ENCODE measurements at places on chromosomes 2 and 18.

GRCh38 chr2:218517434-218518206, 50.5 kb downstream of the USP37 start:
- DNase-seq, result peak; percentile 47

DNA sequence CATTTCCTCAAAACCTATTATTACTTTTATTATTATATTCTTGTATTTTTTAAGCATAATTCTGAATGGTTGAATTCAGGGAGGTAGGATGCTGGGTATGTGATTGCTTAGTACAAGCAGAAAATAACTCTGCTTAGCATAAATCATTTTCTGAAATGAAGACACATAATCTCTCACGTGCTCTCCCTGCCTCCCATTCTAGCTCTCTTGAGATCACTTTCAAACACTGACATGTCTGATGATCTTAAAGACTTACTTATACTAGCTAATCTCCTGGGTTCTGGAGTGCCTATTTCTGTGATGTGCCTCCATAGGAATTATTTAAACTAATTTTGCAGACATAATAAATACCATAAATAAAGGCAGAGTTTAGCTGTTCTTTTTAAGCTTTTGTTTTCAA, 1136.0 kb downstream of the SUCLG1 start:
- no peak for DNase-seq

DNA sequence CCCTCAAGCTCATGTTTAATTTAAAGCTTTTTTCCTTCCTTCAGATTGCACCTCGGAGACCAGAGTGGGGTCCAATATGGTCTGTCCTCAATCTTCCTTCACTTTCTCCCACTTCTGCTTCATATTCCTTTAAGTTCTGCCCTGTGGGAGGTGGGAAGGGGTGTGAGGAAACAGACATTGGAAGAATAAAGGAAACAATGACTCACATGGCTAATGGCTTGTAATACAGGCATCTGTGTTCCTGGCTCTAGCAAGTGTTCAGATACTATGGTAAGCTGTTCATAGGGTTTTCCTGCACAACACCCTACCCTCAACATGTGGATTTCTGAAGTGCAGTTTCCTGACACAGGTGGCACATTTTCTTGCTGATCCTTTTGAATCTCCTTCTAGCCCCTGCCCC, 209.5 kb downstream of the PIK3C3 start:
- no peak for DNase-seq

DNA sequence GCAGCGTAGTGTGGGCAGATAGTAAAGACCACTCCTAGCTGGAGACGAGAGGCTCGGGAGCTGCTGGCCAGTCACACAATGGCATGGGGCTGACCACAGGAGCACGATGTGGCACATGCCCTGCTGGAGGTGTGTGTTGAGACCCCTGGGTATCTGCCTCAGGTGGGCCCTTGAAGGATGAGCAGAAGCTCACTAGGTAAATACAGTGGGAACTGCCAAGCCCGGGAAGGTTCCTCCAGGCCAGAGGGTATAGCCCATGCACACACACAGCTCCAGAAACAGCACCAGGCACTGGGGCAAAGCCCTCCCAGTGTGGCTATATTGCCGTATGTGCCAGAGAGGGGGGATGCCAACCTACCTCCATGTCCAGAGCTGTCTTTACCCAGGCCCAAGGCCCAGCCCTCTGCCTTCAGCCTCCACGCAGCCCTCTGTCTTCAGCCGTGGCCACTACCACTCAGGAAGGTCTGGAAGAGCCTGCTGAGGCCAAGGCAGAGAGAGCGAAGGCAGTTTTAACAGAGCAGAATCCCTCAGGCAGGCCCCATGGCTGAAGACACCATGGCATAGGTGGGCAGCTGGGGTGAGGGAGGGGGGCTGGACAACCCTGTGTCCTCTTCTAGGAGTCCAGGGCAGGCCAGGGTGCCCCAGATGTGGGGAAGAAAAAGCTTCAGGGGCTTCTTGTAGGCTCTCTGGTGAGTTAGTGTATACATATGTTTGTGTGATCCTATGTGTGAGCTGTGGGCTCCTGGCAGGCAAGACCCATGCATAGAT, 7.0 kb upstream of the ARID5A start:
- no peak for DNase-seq

GRCh38 chr2:171260471-171261424, 100.1 kb upstream of the TLK1 start:
- peak; percentile 53 for DNase-seq

GRCh38 chr2:177264209-177264692, 276 bp downstream of the NFE2L2 start:
- DNase-seq, result no peak

DNA sequence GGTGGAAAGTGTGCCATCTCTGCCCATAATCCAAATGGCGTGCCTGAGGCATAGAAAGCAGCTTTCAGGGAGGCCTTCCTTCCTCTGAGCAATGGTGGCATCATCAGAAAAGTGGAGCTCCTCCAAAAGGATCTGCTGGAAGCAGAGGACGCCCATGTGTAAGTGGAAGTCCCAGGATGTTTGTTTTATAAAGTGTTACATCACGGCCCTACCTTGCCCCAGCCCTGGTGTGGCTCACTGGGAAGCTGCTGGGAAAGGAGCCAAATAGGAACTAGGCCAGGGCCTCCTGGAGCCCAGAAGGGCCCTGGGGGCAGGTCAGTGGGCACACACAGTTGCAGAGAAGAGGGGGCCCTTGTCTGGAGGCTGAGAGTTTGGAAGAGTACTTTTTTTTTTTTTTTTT, 4.2 kb upstream of the ODC1 start:
- DNase-seq, result no peak

GRCh38 chr2:225002656-225003045, 39.6 kb downstream of the DOCK10 start:
- no peak for DNase-seq

DNA sequence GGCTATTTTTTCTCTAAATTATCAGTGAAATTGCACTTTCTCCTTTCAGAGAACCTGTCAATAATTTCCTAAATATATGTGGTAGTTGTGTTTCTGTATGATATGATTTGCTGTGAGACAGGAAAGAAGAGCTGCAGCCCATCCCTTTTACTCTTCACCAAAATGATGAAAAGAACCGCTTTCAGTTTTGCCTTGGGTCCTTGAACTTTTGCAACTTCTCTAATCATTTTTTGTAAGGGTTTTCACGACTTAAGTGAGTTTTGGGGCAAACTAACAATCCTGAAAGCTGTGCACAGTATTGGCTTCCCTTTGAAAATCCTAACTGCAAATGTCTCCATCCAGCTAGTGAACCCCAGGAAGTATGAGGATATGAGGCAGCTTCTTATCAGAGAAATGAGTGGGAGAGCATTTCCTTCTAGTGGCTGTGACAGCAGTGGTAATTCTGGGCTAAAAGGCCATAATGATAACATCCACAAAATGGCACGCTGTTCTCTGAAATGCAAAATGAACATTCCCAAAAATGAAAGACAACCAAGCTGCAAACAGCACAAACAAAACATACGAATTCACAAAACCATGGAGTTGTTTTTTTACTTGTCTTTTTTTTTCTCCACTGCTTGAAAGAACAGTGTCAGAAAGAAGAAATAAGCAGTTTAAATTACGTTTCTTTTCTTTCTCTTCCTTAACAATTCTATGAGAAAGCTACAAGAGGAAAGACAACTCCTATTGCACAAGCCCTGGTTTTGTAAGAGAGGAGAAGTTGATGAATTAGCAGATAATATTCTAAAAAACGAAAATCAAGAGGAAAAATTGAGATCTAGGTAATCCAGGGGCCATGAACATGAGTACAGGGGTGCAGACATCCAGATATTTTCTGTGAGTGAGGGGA, 1291.6 kb upstream of the ZEB2 start:
- DNase-seq, result no peak

- DNase-seq, result no peak
Measured at GRCh38 chr2:204535356-204535755, 9.9 kb upstream of the PARD3B start.

- no peak for DNase-seq
Measured at GRCh38 chr2:230619491-230619890, 93.2 kb upstream of the CAB39 start.

DNA sequence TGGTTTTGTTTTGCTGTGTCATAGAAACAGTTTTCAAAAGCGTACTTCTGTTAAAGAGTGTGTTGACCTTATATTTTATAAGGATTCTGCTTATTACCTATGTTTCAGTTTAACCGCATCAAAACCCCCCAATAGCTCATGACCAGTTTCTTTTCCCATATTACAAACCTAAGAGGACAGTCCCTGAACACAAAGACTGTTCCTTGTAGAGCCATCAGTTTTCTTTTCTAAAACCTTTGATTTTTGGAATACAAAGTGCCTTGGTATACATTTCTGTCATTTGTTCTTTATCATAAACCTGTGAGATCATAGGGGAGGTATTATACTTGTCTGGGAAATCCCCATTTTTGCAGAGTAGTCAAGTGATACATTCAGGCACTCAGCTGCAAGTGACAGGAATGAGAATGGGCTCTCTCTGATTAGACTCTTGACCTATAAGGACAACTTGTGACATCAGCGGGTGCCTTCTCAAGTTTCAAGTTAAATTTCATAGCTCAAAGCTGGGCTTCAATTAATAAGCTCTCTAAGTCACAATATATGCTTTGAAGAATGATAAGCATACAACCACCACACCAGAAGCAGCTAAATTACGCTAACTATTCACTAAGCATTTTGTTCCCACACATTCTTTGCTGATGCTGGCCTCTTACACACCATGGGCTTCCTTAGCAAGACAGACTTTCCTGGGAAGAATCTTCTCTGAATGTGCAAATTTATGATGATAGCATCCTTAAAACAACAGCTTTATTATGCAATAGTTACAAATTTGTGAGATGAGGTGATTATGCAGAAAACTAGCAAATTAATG, 97.5 kb upstream of the CD302 start:
- DNase-seq, result no peak

- no peak for DNase-seq
Measured at GRCh38 chr2:166458674-166459073, 35.4 kb downstream of the SCN7A start.

GRCh38 chr2:37523814-37524362, 147.6 kb downstream of the CDC42EP3 start:
- no peak for DNase-seq

DNA sequence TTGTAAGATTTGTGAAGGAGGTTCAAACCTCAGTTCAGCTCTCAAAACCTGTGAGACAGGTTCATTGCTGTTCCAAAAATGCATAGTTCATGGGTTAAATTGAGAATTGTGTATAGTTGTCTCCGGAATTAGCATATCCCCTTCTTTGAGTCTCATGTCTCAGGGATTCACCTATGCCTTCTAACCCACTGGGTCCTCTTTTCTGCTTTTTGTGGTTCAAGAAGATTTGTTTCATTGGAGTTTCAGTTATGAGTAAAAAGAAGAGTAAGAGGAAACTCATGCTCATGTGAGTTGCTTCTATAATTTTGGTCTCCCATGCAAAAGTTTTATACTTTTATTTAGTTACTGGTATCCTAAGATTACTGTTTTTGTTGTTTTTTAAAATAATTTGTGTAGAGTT, 1219.8 kb upstream of the ZEB2 start:
- no peak for DNase-seq

DNA sequence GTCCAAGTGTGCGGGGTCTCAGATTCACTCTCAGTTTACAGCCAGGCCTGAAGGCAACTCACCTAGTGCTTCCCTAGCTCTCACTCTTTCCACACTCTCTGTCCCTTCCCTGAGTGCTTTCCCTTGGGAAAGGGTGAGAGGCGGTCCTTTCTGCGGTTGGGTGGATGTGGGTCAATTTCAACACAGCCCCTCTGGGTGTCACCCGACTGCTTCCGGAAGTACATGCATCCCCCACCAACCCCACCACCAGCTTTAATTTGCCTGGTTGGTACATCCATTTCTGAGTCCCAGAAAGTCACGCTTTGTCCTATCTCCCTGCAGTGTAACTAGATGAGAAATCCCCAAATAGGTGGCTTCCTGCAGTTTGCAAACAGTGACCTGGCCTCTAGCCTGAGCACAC, 307.3 kb upstream of the MEIS1 start:
- DNase-seq, result no peak

DNA sequence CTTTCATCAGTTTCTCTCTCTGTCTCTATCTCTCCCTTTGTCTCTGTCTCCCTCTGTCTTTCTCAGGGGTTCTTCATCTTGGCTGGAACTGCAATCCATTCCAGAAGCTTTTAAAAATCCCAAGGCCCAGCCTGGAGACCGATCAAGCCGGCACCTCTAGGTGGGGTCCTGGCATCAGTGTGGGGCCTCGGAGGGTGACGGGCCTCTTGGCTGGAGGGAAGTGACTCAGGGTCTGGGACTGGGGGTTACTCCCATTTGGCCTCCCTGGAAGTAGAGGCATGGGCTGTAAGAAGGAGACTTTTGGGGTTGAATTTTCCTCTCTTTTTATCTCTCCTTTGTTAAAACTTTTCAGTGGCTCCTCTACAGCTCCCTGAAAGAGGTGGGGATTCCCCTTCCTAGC, 52.8 kb upstream of the OTOF start:
- no peak for DNase-seq

- DNase-seq, result peak; percentile 91
Measured at GRCh38 chr2:105744091-105744908, 412 bp upstream of the NCK2 start.

DNA sequence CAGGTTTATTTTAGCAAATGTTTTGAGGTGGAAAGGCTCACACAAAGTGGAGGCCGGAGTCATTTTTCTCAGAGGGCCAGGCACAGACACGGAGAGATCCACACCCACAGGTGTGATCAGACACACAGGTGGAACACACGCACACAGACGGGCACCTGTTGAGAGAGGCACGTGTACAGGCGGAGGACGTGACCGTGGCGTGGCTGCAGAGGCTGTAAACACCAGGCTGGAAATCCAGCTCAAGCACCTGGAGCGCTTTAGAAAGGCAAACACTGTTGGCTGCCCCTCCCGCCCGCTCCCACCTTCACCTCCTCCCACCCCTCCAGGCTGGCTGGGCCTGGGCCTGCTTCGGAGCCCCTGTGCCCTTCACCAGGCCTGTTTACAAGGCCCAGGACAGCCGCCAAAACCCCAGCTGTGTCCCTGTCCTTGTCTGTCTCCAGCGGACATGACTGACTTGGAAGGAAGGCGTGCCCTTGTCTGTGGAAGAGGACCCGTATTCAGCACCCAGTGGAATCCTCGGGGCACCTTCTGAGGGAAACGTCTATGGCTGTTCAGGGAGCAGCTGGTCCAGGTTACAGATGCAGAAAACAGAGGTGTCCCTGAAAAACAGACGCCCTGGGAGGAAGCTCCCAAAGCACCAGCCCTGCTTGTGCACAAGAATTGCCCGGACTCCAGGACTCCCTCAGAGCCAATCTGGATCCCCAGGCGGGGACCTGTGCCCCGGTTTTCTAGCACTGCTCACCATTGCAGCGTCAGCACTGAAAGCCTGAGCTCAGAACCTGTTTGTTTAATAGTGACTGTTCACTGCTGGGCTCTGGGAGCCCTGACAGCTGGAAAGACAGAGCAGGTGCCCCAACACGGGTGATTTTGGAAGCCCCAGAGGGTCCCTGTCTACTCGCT, 134.3 kb upstream of the HAAO start:
- no peak for DNase-seq

GRCh38 chr2:120796094-120796493, 60.4 kb downstream of the GLI2 start:
- no peak for DNase-seq

Measured in GM13976 (cell line).